ENCODE measurements at places on chromosomes 6 and 20. TPM values are rescaled to one million over a fixed set of nuclear protein-coding genes. Genes with fewer than 3 reads are reported as not detected.

Gene PTGIS
- total RNA-seq: 117 TPM

DNA sequence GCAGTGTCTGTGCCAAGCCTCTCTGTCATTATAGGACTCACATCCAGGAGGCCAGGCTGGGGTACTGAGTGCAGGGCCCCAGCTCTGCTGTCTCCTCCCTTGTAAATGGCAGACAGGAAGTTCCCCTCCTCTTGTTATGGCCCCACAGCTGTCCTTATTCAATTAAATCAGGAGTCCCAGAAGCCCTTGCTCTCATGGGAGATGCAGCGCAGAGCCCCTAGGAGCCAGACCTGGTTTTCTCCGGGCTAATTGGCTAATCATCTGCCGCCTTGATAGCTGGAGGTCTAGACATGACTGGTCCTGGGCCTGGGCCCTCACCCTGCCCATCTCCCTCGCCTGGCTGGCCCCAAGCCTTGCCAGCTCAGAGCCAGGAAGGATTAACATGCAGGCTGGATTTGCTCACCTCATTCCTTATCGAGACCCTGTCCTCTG is 172.0 kb downstream of the VEGFA start:
- H3K27ac ChIP-seq: no peak overlapping the region
- peaks cover 24% of the 10 kb centered on the region for H3K4me1 ChIP-seq
- H3K36me3 ChIP-seq: peaks cover 3% of the 10 kb centered on the region
- DNase-seq: peak; percentile 29
- peaks cover 13% of the 10 kb centered on the region for H3K27me3 ChIP-seq

Gene HRH3
- not detected for total RNA-seq

Gene ADGRF5
- not detected for total RNA-seq

Gene RBL1
- total RNA-seq: 13.6 TPM

Gene IFNGR1
- 27.3 TPM for total RNA-seq

DNA sequence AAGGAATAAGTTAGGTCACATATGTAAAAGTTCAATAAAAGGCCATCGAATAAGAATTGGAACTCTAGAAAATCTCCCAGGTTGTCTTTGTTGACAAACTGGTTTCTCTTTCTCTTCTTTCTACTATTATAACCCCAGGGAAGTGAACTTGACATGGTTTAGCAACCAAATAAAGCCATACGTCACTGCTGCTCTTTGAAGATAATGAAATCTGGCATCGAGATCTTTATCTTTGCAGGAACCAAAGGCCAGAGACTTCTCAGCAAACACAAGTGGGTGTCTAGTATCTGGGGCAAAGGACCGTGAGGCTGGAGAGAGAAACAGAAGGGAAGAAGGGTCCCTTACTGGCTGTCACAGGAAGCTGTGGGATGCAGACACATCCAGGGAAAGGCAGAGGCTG is 286.7 kb upstream of the CDYL start:
- peaks cover 22% of the 10 kb centered on the region for H3K36me3 ChIP-seq
- no peak for DNase-seq
- H3K27ac ChIP-seq: peak overlapping the region; percentile 95
- H3K4me1 ChIP-seq: peaks cover 40% of the 10 kb centered on the region
- no peaks in the 10 kb centered on the region for H3K27me3 ChIP-seq

DNA sequence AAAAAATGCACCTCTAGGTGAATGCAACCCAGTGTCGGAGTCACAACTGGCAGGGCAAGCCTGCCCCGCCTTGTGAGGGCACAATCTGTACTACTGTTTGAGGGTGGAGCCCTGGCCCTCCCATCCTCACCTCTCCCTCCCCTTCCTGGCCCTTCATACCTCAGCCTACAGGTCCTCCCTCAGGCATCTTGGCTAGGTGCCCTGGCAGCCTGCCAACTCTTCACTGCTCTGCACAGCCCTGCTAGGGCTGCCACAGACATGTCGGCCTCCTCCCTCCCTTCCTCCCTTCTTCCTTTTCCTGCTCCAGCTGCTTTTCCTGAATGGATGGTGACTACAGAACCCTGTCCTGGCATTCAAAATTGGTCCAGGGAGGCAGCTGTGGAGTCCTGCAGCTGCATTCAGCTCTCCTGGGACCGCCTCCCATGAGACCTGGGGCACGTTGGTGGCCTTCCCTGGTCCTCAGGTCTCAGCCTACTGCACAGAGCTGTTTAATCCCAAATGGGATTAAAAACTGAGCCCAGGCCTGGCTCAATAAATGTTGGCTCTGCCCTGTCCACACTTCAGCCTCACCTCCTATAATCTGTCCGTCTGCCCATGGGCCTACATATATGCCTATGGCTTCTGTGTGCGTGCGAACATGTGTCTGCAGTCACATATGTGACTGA is 52.7 kb downstream of the CDH22 start:
- no peaks in the 10 kb centered on the region for H3K36me3 ChIP-seq
- peaks cover 36% of the 10 kb centered on the region for H3K27me3 ChIP-seq
- no peaks in the 10 kb centered on the region for H3K4me1 ChIP-seq
- H3K4me3 ChIP-seq: no peak overlapping the region

DNA sequence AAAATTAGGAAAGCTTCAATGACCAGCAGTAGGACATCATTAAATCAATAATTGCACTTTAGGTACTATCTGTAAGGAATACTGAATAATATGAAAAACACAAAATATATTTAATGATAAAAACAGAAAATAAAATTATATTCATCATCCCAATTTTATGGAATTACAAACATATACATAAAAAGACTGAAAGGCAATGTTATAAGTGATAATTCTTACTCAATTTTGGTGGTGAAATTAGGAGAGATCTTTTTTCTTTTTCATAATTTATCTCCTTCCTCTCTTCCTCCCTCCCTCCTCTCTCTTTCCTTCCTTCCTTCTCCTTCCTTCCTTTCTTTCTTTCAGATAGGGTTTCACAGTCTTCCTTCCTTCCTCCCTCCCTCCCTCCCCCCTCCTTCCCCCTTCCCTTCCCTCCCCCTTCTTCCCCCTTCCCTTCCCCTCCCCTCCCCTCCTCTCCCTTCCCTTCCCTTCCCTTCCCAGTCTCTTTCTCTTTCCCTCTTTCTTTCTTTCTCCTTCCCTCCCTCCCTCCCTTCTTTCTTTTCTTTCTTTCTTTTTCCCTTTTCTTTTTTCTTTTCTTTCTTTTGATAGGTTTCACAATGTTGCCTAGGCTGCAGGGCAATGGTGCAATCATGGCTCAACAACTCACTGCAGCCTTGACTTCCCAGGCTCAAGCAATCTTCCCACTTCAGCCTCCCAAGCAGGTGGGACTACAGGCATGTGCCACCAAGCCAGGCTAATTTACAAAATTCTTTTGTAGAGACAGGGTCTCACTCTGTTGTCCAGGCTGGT is 36.8 kb downstream of the RSPH3 start:
- no peaks in the 10 kb centered on the region for H3K27me3 ChIP-seq
- H3K4me1 ChIP-seq: no peaks in the 10 kb centered on the region
- H3K36me3 ChIP-seq: peaks cover 45% of the 10 kb centered on the region
- no peak for DNase-seq

- H3K36me3 ChIP-seq: no peaks in the 10 kb centered on the region
- no peak overlapping the region for H3K4me3 ChIP-seq
- H3K4me1 ChIP-seq: peaks cover 4% of the 10 kb centered on the region
- H3K27ac ChIP-seq: no peak overlapping the region
- DNase-seq: no peak
- H3K27me3 ChIP-seq: peaks cover 3% of the 10 kb centered on the region
Measured at GRCh38 chr6:50861692-50862091, 43.0 kb downstream of the TFAP2B start.

GRCh38 chr6:13678255-13678983 is 33.2 kb downstream of the RANBP9 start:
- H3K27ac ChIP-seq: peak overlapping the region; percentile 88
- no peak for DNase-seq
- H3K36me3 ChIP-seq: peaks cover 31% of the 10 kb centered on the region
- no peak overlapping the region for H3K4me3 ChIP-seq
- H3K27me3 ChIP-seq: no peaks in the 10 kb centered on the region

Gene SCAF8
- total RNA-seq: 75.8 TPM

DNA sequence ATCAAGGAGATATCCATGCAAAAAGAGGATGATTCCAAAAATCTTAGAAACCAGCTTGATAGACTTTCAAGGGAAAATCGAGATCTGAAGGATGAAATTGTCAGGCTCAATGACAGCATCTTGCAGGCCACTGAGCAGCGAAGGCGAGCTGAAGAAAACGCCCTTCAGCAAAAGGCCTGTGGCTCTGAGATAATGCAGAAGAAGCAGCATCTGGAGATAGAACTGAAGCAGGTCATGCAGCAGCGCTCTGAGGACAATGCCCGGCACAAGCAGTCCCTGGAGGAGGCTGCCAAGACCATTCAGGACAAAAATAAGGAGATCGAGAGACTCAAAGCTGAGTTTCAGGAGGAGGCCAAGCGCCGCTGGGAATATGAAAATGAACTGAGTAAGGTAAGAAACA is 10.1 kb upstream of the SNRNP48 start:
- no peak overlapping the region for H3K4me3 ChIP-seq
- DNase-seq: no peak
- no peak overlapping the region for H3K27ac ChIP-seq
- H3K36me3 ChIP-seq: peaks cover 47% of the 10 kb centered on the region
- no peaks in the 10 kb centered on the region for H3K27me3 ChIP-seq
- H3K4me1 ChIP-seq: no peaks in the 10 kb centered on the region

DNA sequence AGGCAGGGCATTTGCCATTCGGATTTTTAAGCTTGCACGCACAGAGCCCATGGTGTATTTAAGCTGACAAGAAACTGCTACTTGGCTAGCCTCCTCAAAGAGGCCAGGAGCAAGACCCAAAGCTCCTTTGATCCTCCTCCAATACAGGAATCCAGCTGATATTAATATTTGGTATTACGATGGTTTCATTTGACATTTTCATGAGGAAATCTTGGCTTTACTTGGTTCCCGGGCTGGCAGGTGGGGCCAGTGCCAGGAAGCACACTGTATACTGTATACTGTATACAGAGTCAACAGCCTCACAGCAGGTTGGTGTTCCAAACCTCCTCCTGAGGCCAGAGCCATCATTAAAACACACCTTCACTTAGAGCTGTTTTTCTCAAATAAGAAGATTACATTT is 138.2 kb upstream of the ARMC2 start:
- no peaks in the 10 kb centered on the region for H3K36me3 ChIP-seq
- no peaks in the 10 kb centered on the region for H3K27me3 ChIP-seq
- DNase-seq: no peak
- H3K4me1 ChIP-seq: peaks cover 77% of the 10 kb centered on the region
- H3K27ac ChIP-seq: peak overlapping the region; percentile 71

GRCh38 chr6:156954191-156954590 is 177.0 kb downstream of the ARID1B start:
- H3K27ac ChIP-seq: peak overlapping the region; percentile 97
- H3K27me3 ChIP-seq: no peaks in the 10 kb centered on the region
- no peak for DNase-seq
- no peaks in the 10 kb centered on the region for H3K36me3 ChIP-seq

DNA sequence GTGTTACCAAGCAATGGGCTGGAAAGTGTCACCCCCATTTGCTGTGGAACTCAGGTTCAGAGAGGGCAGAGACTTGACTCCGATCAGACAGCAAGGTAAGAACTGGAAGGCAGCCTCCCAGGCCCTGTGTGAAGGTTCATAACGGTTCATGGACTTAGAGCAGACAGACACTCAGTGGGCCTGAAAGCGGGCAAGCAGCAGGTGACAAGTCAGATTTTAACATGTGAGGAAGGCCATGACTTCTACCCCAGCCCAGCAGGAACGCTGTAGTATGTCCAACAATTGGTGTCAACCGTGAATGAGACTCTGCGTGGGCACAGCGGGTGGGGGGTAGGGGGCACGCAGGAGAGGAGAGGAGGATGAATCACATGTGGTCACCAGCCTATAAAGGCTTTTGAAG is 217.6 kb upstream of the SNX9 start:
- no peaks in the 10 kb centered on the region for H3K27me3 ChIP-seq
- H3K27ac ChIP-seq: no peak overlapping the region
- H3K4me3 ChIP-seq: no peak overlapping the region
- DNase-seq: no peak
- H3K36me3 ChIP-seq: no peaks in the 10 kb centered on the region
- peaks cover 6% of the 10 kb centered on the region for H3K4me1 ChIP-seq

GRCh38 chr6:11429577-11429976 is 108.0 kb upstream of the TMEM170B start:
- H3K36me3 ChIP-seq: no peaks in the 10 kb centered on the region
- H3K27me3 ChIP-seq: no peaks in the 10 kb centered on the region
- H3K27ac ChIP-seq: no peak overlapping the region
- no peak overlapping the region for H3K4me3 ChIP-seq
- no peak for DNase-seq

DNA sequence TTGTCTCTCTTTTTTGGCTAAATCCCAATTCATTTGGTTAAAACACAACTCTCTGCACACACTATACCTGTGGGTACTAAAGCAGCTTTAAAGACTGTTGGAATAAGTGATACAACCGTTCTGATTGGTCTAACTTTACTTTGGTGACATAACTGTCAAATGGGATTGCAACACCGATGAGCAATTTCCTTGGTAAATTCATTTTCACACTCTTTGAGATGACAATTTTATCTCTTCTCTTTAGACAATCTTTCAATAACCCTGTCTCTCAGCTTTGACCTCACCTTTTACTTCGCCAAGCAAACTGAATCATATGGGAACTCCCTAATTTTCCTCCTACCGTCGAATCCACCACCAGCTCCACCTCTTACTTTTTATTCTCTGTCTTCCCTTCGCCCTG is 60.8 kb downstream of the ECT2L start:
- DNase-seq: no peak
- H3K27me3 ChIP-seq: no peaks in the 10 kb centered on the region
- H3K4me1 ChIP-seq: peaks cover 5% of the 10 kb centered on the region
- no peak overlapping the region for H3K27ac ChIP-seq

Gene SAPCD1
- total RNA-seq: 11.6 TPM

GRCh38 chr6:79731471-79731870 is 100.3 kb downstream of the SH3BGRL2 start:
- H3K27ac ChIP-seq: no peak overlapping the region
- no peaks in the 10 kb centered on the region for H3K36me3 ChIP-seq
- no peaks in the 10 kb centered on the region for H3K27me3 ChIP-seq
- DNase-seq: no peak
- H3K4me3 ChIP-seq: no peak overlapping the region

- no peaks in the 10 kb centered on the region for H3K27me3 ChIP-seq
- H3K4me3 ChIP-seq: no peak overlapping the region
- peaks cover 24% of the 10 kb centered on the region for H3K4me1 ChIP-seq
- peak overlapping the region; percentile 17 for H3K27ac ChIP-seq
- peak; percentile 67 for DNase-seq
Measured at GRCh38 chr6:170129691-170130171, 161.1 kb downstream of the DLL1 start.

DNA sequence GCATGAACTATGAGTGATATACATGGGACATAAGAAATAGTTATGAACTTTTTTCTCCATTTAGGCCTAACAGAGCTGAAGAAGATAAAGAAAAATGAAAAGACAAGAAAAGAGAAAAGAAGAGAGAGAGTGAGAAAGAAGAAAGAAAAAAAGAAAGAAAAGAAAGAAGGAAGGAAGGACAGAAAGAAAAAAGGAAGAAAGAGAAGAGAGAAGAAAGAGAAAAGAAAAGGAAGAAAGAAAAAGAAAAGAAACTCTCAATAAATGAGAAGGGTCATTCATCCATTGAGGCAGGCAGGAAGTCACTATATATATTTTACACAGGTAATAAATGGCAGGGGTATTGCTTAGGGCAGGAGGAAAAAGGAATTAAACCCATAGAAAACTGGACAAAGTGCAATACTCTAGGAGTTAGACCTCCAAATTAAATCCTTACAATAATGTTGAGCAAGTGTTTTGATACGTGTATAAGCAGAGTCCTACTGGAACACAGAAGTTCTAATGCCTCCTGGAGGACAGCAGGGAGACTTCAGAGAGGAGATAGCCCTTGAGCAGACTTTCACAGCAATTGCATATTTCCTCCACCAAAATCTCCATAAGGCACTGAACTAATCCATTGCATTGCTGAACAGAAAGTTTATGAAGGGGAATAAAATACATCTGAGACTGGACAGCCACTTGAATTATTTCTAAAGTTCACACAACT is 86.4 kb upstream of the TENT5A start:
- DNase-seq: no peak
- H3K4me1 ChIP-seq: peaks cover 13% of the 10 kb centered on the region
- H3K27ac ChIP-seq: no peak overlapping the region
- H3K4me3 ChIP-seq: no peak overlapping the region

Gene CST7
- not detected for total RNA-seq

Measured in mesothelial cell of epicardium (in vitro differentiated cells).